Omental fat pad (tissue), 4 donors: ENCODE measurements at places on chromosomes 5 and 9.
A peak's percentile ranks its signal among the peaks of the same experiment; 100 is the strongest.

GRCh38 chr9:12801663-12802062 is 26.8 kb downstream of the LURAP1L start:
- no peak for DNase-seq

DNA sequence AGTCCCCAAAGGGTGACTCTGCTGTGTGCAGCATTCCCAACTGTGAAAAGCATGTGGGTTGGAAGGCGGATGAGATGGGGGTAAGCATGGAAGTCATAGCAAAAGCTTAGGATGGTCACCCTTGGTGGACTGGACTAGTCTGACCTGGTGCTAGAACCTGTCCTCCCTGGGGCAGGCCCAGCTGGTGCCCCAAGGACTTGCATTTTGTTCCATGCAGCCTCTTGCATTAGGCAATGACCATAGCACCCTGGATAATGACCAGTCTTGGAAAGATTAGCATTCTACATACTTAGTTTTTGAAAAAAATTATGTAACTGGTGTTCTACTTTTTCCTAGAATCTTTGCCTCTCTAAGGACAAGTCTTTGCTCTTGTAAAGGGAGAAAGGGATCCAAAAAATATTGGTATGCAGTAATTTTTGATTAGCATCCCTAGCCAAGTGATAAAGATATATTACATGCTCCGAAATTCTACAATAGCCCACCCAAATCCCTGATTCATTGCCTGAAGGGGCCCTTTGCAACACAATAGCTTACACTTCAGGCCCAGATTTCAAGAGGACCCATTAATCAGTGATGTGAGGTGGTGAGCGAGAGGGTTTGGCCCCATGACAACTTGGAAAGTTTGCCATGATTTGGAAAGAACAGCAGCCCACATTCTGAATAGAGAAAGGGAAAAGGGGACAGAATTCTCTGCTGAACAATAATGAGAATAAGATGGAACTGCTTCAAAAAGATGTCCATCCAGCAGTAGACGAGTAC is 93.3 kb upstream of the CD180 start:
- DNase-seq, result no peak

- no peak for DNase-seq
These were observed 66.0 kb downstream of the GNAQ start for GRCh38 chr9:77965445-77966123.

DNA sequence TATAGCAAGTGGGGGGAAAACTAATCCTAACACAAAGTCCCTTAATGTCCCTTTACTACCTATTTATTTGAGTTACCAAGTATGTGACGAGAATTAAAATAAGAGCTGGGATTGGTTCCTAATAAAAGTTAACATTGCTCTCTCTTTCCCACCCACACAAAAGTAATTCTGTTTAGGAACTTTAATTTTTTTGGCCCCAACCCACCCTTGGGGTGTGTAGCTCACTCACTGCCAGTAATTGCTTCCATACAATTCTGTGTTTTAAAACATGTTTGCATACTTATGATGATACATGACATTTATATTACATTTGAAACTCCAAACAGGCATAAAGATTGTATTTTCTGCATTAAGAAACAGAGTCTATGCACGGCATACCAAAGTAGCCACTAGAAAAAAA is 106.5 kb downstream of the BNC2 start:
- no peak for DNase-seq

DNA sequence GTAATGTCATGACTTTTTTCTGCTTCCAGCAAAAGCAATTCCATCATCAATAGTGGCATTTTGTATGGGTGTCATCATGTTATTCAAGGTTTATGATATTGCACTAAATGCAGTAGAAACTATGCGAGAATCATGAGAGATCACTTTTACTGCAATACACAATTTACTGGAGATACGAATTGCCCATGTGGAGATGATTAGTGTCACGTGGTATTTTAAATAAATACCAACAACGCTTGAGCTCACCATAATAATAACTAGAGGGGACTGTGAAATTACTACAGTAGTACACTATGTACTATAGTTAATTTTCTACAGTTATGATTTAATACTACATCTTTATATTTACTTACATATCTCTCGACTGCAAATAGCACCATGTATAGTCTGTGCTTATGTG is 49.7 kb downstream of the FAM174A start:
- DNase-seq, result no peak

GRCh38 chr5:175690586-175690985 is 32.7 kb downstream of the HRH2 start:
- DNase-seq, result peak; percentile 9

GRCh38 chr9:120151806-120152205 is 428.2 kb downstream of the CDK5RAP2 start:
- no peak for DNase-seq

DNA sequence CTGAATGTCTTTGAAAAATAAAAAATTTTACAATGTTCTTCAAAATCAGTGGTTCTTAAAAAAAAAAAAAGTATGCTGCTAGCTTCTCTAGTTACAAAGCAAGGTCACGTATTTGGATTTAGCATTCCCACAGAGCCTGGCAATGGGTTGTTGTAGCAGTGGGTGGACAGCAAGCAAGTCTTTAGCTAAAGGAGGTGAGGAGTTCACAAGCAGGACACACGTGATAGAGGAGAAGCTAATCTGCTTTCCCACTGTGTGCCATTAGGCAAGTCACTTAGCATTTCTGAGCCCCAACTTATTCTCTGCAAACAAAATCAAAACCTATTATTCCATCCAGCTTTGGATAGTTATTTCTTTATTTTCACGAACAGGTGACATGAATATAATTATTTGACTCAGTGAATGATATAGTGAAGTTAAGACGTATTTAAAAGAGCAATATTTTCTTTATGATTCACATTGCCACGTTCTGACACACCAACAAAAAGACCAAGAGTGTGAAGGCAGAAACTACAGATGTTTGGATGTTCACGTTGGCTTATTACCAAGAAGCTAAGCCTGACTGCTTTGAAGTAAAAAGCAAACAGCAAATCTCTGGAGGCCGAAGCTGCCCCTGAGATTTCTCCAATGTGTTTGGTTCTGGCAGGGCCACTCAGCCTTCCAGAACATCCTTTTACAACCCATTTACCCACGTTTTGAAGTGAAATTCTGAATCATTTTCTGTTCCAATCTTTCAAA is 612.1 kb upstream of the CDH6 start:
- DNase-seq, result no peak

GRCh38 chr5:145450286-145450885 is 384.8 kb downstream of the PRELID2 start:
- DNase-seq, result no peak

DNA sequence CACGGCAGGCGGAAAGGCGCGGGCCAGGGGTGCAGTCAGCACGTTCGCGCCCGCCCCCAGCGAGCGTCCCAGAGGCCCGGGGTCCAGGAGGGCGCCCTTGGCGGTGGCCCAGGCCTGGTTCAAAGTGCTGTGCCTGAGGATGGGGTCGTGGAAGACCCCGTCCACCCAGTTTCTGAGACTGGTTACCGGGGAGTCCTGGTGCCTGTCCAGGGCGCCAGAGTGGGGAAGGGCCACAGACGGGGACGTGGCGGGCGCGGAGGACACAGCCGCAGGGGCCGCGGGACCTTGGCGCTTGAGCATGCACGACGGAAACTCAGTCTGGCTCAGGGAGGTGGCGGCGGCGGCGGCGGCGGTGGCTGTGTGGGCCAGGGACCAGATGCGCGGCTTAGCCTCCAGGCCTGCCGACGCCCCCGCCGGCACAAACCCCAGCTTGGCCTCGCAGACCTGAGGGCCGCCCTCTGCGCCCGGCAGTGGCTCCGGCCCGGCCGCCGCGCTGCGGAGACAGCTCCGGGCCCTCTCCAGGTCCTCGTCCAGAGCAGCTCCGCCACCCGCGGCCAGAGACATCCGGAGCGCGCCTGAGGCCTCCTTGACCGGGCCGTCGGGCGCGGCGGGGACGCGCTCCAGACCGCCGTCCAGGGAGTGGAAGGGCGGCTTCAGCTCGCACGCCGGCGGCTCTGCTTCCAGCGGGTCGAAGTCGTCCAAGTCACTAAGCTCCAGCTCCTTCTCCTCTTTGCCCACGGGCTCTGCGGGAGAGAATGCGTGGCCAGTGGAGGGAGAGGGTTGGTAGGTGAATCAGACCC is 4.5 kb downstream of the IRX4 start:
- DNase-seq, result no peak

DNA sequence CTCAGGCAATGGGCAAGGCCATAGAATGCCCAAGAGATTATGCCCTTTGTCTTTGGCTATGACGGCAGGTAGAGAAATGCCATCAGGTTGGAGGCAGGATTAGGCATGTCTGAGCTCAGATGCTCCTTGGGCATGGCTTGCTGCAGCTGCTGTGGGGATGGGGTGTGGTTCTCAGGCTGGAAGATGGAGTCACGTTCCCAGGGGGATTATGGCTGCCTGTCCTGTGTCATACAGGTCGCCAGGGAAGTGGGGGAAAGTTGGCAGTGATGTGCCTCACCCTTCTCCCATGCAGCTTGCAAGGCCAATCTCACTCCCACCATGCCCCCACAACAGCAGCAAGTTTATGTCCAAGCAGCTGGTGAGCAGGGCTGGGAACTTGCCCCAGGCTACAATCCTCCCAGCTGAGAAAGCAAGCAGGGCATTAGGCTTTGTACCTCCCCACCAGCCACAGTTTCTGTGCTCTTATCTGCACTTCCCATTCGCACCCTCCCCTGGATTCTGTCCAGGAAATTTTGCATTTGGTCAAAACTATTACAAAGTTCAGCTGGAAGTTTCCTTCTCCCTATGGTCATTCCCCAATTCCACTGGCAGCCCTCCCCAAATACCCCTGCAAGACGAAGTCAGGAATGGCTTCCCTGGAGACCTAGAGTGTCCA is 1788.0 kb upstream of the NUDT12 start:
- DNase-seq, result no peak

DNA sequence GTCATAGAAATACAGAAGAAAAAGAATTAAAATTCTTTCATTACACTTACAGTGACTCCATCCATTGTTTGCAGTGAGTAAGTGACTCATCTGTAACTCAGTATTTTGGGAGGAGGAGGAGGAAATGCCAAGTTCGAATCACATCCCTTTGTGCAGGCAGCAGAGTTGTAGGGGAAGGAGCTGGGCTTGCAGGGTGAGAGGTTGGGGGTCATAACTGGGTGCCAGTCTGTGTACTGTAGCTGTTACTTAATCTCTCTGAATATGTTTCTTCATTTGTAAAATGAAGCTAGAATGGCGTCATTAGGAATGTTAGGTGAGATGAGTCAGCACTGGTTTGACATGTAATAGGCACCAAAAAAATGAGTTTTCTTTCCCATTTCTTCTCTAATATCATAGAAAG is 235.7 kb upstream of the ADAMTSL1 start:
- DNase-seq, result no peak

GRCh38 chr9:108956631-108957026 is 22.4 kb downstream of the ABITRAM start:
- no peak for DNase-seq

- DNase-seq, result no peak
These were observed 184.1 kb downstream of the RAPGEF6 start for GRCh38 chr5:131450941-131451340.

GRCh38 chr9:80410106-80410505 is 838.3 kb downstream of the TLE4 start:
- no peak for DNase-seq

DNA sequence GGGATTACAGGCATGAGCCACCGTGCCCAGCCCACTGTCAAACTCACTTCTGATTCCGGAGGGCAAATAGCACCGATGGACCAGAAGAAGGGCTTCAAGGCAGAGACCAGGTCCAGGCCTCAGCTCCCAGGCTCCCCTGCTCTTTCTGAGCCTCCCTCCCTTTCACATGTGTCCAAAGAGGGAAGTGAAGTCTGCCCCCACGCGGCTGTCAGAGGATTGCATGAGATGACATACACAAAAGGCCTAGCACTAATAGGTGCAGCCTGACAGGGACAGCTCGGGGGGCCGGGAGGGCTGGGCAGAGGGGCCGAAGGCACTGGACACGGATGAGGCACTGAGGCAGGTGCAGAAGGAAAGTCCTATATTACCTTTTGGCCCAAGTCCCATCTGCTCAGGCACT is 16.1 kb downstream of the FBP1 start:
- DNase-seq, result no peak

DNA sequence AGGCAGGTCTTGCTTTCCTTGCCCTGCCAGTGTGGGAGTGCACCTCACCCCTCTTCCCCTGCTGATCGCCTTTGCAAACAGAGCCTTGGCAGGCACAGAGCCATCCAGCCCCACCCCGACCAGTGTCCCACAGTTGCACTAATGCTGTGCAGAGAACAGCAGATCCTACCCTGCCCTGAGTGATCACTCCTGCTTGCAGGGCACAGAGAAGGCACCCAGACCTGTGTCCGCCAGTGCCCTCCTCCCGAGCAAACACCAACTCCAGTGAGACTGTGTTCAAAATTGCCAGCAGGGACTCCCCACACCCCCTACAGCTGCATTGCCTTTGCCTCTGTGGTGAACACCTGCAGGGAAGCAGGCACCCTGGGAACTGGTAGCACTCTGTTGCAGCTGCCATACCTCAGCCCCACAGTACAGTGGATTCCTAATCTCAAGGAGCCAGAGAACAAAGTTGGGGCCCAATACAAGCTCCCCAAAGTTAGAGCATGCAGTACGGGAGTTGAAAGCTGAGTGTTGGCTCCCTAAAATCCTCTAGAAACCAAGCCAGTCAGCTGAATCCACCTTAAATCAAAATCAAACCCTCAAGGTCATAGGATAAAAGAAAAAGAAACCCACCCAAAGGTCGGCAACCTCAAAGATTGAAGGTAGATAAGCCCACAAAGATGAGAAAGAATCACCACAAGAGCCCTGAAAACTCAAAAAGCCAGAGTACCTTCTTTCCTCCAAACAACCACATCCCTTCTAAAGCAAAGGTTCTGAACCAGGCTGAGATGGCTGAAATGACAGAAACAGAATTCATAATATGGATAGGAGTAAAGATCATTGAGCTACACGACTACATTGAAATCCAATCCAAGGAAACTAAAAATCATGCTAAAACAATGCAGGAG is 92.9 kb upstream of the PIK3R1 start:
- no peak for DNase-seq

DNA sequence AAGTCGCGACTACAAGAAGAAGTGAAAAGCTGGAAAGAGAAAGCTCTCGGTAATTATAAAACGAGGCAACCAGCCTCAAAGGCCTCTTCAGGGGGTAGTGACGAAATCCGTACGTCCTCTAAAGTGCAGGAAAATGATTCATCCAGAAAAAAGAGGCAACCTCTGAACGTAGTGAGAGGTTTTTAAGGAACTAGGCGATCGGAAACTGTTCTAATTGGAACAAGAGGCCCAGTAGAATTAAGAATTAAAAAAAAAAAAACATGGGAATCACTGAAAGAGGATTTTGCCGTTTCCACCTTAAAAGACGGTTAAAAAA is 1.0 kb downstream of the CSNK1A1 start:
- DNase-seq, result no peak

GRCh38 chr5:219991-220390 is 1.9 kb downstream of the SDHA start:
- DNase-seq, result no peak

DNA sequence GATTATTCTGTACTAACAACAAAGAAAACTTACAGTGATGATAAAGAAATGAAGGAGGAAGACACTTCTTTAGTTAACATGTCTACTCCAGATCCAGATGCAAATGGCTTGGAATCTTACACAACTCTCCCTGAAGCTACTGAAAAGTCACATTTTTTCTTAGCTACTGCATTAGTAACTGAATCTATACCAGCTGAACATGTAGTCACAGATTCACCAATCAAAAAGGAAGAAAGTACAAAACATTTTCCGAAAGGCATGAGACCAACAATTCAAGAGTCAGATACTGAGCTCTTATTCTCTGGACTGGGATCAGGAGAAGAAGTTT is 67.9 kb downstream of the VCAN start:
- no peak for DNase-seq
